ENCODE measurements at places on chromosomes 13 and 19.

- no peak for DNase-seq
Observed at GRCh38 chr13:25881971-25882451, 169.8 kb downstream of the SHISA2 start.

- DNase-seq: no peak
Observed at GRCh38 chr13:75454497-75454896, 27.5 kb downstream of the TBC1D4 start.

DNA sequence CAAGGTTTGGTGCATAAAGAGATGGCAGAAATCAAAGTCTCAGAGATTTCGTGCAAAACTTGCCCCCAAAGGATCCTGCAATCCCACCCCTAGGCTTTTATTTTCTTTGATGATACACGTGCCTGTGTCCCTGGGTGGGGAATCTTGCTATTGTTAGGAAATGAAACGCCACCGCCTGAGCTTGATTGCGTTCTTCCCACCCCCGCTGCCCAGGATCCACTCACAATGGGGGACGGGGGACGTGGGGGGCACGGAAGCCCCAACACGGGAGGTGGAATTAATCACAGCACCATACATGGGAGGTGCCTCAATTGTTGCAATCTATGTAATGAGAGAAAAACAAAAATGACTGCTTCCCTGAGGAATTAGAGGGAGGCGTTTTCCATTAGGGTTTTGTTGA, 39.6 kb downstream of the ZNRF4 start:
- DNase-seq: no peak

DNA sequence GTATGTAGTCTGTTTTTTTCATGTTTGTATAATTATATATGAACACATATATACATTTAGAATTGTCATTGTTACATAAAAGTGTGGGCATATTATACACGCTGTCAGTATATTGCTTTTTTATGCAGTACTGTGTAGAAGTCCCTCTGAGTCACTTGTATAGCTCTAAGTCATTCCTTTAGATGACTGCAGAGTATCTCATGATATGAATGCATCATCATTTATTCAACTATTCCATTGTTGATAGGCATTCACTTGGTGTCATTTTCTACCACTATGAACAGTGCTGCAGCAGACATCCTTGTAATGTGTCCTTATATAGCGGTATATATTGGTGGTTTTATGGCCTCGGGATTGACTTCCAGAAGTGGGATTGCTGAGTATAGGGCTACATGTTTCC, 15.3 kb downstream of the RFXAP start:
- DNase-seq: no peak

DNA sequence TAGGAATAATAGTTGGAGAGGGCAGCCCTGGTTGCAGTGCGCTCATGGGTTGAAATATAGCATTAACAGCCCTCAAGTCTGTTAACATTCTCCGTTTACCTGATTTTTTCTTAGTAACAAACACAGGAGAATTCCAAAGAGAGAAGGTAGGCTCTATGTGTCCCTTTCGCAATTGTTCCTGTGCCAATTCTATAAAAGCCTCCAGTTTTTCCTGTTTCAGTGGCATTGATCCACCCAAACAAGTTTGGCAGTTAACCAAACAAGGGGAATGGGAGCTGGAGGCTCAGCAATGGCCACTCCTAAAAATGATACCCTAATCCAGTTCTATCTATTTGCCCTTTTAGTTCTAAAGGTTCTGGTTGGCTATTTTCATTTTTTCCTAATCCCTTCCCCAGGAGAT, 151.6 kb downstream of the ZNF486 start:
- DNase-seq: no peak

All from activated CD4-positive, alpha-beta memory T cell treated with anti-CD3 and anti-CD28 coated beads for 36 hours (primary cell).